ENCODE measurements at places on chromosomes 7 and 10. TPM values are rescaled to one million over a fixed set of nuclear protein-coding genes. Genes with fewer than 3 reads are reported as not detected.

Gene TMEM176B
- total RNA-seq: not detected

Gene DENND2A
- 30.0 TPM for total RNA-seq

Gene CYP2C9
- total RNA-seq: not detected

Gene NUTM2B
- 0.03 TPM for total RNA-seq

Gene SLC13A4
- not detected for total RNA-seq

Gene PRLHR
- total RNA-seq: not detected

Gene NRCAM
- total RNA-seq: not detected

Gene LRRC61
- total RNA-seq: not detected

Gene CLRN3
- not detected for total RNA-seq

Gene DEPP1
- 6.8 TPM for total RNA-seq

Gene HECW1
- 19.1 TPM for total RNA-seq

DNA sequence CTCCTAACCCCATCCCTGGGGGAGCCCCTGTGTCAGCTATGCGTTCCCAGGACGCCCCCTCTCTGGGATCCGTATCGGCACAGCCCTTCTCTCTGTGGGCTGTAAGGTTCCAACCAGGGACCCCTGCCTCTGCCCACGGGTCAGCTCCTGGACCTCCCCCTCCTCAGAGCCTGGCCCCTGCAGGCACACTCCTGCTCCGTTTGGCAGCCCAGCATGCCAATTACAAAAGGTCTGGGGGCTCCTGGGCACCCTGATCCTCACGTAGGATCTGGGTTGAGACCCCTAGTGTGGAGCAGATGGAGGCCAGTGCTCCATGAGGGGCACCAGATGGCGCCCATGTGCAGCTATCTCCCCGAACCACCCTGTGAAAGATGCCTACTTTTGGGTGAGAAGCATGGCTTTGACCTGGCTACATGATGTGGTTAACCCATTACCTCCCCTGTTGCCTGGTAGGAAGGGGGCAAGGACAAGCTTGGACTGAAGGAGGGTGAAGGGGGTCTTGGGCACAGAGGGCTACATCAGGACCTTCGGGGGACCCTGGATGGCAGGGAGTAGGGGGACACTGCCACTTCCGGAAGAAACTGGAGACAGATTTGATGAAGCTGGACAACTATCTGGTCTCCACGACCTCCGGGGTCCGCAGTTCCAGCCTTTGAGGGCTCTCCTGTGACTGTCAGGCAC is 9.0 kb downstream of the TACR2 start:
- DNase-seq: no peak

DNA sequence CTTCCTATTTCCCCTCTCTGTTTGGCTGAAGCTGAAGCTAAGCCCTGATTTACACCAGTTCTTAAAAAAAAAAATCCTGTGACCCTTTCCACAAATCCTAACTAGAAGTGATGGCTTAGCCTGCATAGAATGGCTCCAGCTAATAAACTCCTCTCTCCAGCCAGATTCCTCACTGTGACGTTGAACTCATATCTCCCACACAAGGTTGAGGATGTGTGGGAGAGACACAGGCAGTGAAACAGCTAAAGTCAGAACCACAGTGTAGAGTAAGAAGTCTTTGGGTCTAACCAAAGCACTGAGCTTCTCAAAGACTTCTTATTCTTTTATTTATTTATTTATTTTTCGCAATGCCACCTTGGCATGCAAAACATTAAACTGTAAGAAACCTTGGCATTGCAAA is 268.3 kb downstream of the SNX13 start:
- no peak for DNase-seq

GRCh38 chr7:159031135-159031701 is 113.4 kb downstream of the VIPR2 start:
- DNase-seq: peak; percentile 41

DNA sequence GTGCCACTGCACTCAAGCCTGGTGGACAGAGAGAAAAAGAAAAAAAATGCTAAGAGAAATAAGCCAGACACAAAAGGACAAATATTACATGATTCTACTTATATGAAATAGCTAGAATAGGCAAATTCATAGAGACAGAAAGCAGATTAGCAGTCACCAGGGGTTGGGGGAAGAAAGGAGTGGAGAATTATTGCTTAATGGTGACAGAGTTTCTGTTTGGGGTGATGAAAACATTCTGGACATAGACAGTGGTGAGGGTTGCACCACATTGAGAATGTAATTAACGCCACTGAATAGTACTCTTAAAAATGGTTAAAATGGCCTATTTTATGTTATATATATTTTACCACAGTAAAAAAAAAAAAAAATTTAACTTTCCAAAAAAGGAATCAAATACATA is 6.4 kb upstream of the NT5C2 start:
- no peak for DNase-seq

GRCh38 chr7:18558503-18558902 is 63.0 kb downstream of the HDAC9 start:
- DNase-seq: no peak

- DNase-seq: no peak
Measured at GRCh38 chr10:1724921-1725488, 12.3 kb downstream of the ADARB2 start.

DNA sequence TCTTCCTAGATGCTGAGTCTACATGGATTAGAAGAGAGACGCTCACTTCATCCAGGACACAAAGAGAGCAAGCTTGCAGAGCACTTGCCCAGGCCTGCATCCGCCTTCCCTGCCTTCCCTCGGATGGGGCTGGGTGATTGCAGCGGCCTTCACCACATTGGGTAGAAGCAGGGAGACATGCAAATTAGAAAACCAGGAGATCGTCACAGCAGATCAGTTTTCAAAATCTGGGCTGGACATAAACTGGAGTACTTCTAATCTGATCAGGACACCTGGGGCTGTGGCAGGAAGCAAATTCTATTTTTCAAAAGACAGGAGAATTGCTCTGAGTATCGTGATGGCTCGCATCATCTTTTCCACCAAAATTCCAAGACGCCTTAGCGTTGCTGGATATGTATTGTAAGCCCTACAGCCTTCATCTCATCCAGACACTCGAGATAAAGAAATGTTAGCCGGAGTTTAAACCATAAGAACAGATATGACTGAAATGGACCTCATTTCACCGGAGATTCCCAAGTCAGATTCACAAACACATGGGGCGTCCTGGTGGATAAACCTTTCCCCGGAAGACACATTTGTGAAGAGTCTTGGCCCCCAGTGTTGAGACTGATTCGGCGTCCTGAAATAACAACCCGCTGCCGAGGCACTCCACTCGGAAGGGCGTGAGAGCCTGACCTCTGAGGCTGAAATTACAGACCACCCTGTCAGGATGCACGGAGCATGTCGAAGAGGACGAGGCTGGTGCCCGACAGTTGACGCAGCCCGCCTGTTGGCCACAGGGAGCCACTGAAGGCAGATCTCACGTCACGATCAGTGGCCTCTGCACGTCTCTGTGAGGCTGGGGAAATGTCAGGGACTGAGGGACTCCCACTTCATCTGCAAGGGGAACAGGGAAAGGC is 91.2 kb upstream of the PARD3 start:
- no peak for DNase-seq

- no peak for DNase-seq
Measured at GRCh38 chr10:21810582-21811244, 192.8 kb downstream of the DNAJC1 start.

DNA sequence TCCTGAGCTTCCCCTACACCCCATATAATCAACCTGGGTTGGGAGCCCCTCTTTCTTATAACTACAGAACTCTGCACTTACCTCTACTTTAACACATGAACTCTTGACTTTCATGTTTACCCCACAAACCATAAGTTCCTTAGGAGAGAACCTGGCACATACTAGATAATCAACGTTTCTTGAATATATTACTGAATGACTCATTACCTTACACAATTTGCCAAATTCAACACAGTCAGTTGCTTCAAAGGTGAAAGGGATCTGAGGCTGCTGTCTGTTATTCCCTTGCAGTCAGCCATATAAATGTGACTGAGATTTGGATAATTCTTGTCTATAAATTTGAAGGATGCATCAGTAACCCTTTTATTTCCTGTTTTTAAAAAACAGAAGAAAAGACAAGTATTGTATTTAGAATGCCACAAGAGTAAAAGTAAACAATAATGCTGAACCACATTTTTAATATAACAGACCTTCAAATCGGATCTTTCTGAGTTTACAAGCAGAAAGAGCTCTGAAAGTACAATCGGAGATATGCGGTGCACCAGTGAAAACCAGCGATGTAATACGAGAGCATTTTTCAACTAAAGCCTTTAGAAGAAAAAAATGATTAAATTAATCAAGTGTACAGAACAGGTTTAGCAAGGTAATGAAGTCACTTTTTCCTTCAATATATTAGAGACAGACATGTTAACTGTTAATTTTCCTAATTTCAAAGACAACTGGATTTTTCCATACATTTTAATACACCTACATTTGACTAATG is 29.5 kb upstream of the LRRC17 start:
- DNase-seq: no peak

GRCh38 chr7:31096198-31096876 is 44.2 kb downstream of the ADCYAP1R1 start:
- peak; percentile 37 for DNase-seq

GRCh38 chr7:96093435-96093834 is 228.5 kb downstream of the SLC25A13 start:
- DNase-seq: no peak

DNA sequence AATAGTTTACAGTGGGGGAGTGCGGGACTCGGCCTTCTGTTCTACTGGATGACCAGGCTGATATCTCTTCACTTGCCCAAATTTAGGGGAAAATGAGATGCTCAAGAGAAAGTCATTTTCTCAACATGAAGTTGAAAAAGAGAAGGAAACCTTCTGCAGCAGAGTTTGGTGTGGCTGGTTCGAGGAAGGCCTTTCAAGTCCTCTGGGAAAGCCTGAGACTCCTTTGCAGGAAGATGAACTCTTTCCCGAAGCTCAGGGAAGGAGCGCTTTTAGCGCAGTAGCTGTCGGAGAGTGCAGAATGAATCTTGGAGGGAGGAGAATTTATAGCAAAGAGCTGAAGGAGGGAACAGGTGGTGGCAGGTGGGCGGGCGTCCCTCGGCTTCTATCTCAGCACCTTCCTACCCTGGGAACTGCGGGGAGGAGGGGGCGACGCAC is at the start of gene ATOH7:
Gene ATOH7 (minus strand): TSS at position 297 of the 435 bp plus-strand sequence. CDS start 436 bp downstream, outside the sequence.
- no peak for DNase-seq

DNA sequence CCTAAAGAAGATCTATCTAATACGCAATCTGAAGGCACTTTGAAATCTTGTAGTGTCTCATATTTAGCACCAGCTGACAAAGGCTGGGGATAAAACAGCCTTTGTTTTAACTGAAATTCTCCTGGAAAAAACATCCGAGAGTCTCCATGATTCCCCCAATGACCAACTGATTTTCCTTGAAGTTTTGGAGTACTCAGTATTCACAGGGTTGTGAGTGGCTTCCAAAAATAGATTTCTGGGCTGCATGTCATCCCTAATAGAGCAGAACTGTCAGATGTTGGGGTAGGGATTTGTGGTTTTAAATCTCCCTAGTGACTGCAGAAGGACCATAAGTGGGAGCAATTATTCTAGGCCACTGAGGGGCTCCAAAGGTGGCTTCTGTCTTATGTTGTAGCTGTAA is 206.4 kb downstream of the TAX1BP1 start:
- DNase-seq: no peak

DNA sequence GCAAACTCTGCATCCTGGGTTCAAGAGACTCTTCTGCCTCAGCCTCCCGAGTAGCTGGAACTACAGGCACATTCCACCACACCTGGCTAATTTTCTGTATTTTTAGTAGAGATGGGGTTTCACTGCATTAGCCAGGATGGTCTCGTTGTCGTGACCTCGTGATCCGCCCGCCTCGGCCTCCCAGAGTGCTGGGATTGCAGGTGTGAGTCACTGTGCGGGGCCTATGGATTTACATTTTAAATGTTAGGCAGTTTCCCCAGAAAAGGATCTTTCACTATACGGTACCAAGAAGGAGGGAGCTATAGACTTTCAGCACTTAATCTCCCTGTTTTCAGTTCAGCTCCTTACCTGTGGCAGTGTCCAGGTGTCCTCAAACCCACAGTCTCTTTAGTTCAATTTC is 50.8 kb downstream of the SIRT1 start:
- no peak for DNase-seq

DNA sequence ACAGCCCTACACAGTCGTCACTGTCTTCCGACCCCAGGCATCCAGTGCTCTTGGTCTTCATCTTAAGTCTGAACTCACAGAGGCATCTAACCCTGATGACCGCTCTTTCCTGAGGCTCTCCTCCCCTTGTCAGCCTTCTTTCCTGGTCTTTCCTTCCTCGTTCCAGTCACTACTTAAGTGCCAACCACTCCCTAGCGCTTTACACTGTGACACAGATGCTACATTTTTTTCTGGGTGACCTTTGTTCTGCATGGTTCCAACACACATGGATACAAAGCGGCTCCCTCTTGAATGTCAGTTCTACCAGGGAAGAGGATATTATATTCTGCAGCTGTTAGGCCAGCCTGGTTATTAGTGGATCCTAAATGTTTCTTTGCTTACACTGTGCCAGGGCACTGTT is 12.7 kb downstream of the YWHAG start:
- DNase-seq: no peak

DNA sequence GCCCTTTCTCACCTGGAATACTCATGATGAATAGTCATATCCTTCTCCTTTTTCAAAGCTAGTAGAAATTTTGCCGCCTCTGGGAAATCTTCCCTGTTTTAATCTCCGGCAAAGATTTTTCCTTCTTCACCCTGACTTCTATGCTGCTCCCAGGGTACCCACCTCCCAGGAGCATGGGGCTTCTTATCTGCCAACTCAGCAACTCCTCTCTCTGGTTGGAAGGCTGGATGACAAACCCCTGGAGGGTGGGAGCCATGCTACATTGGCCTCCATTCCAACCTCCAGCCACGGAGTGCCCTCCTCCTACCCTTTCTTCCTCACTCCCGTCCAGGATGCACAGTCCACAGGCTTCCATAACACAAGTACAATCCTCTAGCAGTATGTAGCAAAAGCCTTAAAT is 19.9 kb downstream of the NEUROG3 start:
- DNase-seq: no peak

DNA sequence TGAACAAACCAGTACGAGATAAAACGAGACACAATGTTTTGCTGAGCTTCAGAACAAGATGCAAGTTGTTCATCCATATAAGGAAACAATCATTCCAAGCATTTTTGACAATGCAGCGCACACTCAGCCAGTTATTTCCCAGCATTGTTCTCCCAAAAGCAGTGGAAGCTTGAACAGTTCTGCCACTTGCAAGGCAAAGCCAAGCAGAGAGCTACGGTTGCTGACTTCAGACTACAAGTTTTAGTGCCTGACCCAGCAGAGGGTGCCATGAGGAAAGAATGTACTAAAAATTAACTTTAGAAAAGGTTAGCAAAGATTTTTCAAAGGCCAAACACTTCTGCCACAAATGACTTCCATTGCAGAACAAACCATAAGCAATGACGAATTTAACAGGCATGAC is 152.5 kb downstream of the SLC25A13 start:
- DNase-seq: peak; percentile 59

Measured in SJSA1 (cell line).